ENCODE measurements at places on chromosomes 2 and 18.

- DNase-seq: no peak
Measured at GRCh38 chr2:202114795-202115194, 41.7 kb downstream of the KIAA2012 start.

DNA sequence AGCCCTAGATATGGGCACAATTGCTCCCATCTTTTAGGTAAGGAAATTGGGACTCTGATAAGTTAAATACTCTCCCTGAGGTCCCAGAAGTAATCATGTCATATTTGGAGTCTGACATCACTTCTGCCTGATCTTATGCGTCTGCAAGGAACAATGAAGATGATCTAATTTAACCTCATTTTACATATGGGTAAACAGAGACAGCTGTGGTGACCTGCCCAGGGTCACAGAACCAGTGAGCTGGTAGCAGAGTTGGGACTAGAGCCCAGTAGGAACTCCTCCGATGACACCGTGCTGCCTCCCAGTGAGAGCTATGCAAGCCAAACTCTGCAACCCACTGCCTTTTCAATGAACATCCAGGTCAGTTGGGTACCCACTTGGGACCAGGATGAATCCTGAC is 17.8 kb downstream of the CTAGE1 start:
- DNase-seq: no peak

- no peak for DNase-seq
Measured at GRCh38 chr2:127628767-127629614, 17.0 kb upstream of the GPR17 start.

DNA sequence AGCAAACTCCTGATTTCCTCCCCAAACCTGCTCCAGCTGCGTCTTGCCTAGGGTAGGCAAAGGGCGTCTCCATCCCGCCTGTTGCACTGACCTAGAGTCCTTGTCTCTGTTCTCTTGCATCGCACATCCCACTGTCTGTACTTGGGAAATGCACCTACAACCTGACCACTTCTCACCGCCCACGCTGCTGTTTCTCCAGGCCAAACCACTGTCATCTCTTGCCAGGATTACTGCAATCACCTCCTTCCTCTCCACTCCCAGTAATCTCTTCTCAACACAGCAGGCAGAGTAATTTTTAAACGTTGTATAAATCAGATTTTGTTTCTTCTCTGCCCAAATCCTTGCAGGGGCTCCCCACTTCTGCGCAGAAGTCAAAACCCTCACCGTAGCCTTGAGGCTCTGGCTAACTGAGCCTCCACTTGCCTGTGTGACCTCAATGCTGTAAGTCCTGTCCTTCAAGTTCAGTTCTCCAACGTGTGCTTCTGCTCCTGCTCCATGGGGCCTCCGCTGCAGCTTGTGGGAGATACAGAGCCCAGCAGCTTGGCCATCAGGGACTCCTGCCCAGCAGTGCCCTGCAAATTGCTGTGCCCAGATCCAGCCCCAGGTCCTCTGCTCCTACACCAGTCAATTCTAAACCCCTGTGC is 27.7 kb upstream of the SEMA4C start:
- DNase-seq: no peak

DNA sequence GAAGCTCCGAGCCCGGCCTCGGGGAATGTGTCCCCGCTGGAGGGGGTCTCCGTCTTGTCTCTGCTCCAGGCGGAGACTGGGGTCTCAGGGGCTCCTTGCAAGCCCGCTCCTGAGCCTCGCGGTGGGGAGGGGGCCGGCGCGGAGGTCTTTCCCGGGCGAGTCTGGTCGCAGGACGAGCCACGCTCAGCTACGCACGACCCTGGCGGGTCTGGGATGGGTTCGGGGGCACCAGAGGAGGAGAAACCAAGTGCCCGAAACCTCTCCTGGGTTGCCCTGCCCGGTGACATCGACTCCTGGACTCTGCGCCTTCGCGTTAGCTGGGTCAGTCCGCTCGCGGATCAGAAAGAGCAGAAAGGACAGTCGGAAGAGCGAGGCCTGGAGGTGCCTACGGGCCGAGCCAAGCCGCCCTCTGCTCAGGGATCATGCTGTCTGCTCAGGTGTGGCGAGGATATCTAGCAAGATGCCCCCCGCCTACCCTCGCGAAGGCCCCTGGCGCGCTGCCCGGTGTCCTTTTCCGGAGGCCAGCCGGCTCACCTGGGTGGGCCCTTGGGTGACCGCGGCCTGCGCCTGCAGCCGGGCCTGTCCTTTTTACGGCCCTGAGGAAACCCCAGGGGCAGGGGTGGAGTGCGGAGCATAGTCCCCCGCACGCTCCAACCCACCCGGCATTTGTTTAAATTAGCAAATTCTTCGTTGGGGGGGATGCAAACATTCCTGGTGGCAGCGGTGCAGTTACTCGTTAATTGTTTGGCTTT is 58.7 kb downstream of the SNORC start:
- no peak for DNase-seq

GRCh38 chr2:235377176-235377575 is 116.7 kb upstream of the AGAP1 start:
- no peak for DNase-seq

DNA sequence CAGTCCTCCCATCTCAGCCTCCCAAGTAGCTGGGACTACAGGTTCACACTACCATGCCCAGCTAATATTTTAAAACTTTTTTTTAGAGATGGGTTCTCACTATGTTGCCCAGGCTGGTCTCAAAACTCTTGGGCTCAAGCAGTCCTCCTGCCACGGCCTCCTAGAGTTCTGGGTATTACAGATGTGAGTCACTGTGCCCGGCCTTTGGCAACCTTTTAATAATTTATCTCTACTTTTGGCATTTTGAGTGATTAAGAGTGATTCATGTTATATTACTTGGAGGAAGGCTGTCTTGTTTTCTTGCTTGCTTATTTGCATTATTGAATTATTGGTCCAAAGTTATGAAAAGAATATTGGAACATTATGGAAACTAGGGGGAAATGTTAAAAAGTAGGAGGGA is 24.3 kb downstream of the NCOA1 start:
- DNase-seq: no peak

- no peak for DNase-seq
Measured at GRCh38 chr2:239853121-239853520, 172.0 kb downstream of the NDUFA10 start.

DNA sequence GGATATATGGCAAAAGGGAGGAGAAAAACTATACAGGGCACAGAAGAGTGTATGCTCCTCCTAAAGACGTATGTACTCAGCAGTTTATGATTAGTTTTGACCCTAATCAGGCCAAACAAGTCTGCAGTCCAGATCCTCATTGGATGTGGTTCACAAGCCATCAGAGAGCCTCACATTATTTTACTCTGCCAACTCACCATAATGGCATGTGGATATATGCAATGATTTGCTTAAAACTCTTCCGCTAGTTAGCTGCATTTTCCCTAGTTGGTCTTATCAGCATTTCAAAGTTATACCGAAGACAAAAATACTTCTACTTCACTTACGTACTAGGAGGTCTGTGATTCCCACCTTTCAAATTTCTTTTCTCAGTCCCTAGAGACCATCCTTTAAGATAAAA is 198.4 kb downstream of the CMPK2 start:
- no peak for DNase-seq

- DNase-seq: no peak
Measured at GRCh38 chr18:71665131-71665530, 879.0 kb downstream of the CBLN2 start.

GRCh38 chr2:26647981-26648380 is 6.8 kb upstream of the CIB4 start:
- no peak for DNase-seq

- DNase-seq: peak; percentile 5
Measured at GRCh38 chr2:204842661-204843485, 297.6 kb downstream of the PARD3B start.

GRCh38 chr2:19021721-19022120 is 336.7 kb downstream of the OSR1 start:
- DNase-seq: no peak

GRCh38 chr2:207086136-207086535 is 79.6 kb downstream of the KLF7 start:
- no peak for DNase-seq

DNA sequence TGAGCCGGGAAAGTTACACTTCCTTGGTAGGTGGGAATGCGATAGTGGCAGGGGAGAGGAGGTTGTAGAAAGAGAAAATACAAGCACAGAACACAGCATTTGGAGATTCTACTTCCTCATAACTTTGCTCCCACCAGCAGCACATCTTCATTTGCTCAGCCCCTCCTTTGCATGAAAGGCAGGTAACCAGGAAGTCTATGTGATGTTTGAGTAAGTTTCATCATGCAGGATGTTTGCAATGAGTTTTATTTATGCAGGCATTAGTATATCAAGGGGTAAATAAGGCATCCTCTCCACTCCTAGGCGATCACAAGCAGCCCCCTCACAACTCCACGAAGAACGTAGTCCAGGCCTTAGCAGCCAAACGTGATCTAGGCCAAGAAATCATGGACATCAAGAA is 5.0 kb downstream of the RNF152 start:
- DNase-seq: no peak

GRCh38 chr2:187542123-187542522 is 12.1 kb downstream of the TFPI start:
- no peak for DNase-seq

- DNase-seq: peak; percentile 60
Measured at GRCh38 chr2:197211881-197212342, 98.7 kb downstream of the ANKRD44 start.

DNA sequence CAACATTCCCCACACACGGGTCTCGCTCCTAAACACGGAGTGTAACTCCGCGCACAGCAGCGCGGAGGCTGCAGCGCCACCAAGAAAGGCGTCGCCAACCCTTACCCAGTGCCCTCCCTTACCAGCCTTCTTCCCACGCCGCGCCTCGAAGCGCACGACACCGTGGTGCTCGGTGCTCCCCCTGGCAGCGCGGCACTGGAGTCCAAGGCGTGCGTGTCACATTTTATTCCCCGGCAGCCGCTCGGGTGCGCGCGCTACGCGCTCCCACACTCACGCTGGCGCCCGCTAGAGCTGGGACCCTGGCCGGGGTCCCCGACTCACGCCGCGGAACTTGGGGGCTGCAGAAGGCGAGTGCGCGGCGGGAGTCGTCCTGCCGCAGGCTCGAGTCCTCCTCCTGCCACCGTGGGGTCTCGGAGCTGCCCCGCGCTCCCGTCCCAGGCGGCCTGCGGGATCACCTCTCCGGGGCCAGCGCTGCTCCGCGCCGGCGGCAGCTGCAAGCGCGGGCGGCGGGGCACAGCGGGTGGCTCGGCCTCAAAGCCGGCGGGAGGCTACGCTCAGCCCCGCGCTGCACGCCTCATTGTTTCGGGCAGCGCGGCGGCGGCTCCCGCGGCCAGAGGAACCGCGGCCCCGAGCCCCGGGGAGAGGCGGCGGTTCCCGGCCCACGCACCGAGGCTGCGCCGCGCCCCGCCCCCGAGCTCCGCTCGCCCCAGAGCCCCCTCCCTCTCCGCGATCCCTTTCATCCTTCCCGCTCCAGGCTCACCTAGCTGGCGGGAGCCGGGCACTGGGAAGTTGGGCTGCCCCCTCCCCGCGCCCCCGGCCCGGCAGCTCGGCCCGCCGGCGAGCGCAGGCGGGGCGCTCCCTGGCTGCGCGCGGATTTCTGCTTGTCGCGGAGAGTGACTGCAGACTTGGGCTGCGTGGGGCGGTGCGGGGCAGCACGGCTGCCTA is at the start of gene ST6GAL2:
TSS of gene ST6GAL2 (minus strand) at position 197 of the 945 bp plus-strand sequence. CDS start 42,190 bp downstream, outside the sequence.
- no peak for DNase-seq

DNA sequence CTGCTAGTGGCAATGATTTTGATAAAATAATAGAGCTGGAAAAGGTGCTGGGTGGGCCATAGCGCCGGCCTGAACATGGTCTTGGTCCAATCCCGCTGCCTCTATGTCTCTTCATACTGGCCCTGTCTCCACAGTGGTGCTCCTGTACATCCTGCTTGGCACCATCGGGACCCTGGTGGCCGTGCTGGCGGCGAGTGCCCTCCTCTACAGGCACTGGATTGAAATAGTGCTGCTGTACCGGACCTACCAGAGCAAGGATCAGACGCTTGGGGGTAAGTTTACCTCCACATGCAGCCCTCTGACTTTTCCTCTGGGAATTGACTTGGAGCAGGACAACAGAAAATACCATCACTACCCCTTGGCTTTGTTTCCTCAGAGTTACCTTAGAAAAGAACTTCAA is 24.0 kb downstream of the IL18RAP start:
- DNase-seq: no peak

DNA sequence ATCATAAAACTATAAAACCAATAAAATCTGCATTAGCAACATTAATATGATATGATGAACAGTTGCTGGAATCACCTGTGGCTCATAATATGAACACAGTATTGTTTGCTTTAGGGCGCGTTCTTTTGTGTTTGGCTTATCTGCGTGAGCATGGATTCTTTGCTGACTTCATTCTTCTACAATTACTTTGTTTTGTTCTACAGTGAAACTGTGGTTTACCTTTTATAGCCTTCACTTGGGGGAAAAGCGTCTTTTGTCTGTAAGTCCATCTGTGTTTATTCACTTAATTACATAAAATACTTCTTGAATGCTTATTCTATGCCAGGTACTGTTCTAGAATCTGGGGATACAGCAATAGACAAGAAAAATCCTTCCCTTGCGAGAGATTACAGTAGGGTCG is 74.0 kb upstream of the SEC11C start:
- DNase-seq: no peak

DNA sequence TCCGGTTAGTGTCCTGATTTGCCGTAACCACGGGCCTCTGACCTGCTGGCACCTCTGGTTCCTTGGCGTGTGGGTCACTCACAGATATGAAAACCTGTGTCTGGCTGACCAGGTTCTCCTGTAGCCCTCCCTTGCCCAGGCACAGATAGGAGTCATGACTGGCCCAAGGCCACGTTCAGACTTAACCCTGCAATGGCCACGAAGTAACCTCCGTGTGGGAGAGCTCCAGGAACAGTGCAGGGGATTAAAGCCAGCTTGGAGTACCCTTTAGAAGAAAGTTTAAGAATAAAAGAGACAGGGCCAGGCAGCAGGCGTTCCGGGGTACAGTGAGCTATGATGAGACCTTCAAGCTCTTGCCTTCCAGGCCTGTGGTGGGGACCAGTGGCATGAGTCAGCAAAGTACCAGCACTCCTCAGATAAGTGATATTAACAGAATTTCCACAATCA is 25.5 kb downstream of the CENPO start:
- DNase-seq: no peak

DNA sequence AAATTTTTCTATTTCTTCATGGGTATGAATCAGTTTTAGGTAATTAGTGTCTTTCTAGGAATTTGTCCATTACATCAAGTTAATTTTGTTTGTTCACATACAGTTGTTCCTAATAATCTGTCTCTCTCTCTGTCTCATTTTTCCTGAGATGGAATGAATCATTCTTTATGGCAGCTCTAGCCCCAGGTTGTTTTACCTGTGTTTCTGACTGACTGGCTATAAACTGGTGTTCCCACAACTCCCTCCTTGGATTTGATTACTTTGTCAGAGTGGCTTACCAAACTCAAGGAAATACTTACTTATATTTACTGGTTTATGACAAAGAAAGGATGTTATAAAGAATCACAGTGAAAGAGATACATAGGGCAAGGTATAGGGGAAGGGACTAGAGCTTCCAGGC is 15.1 kb downstream of the ADNP2 start:
- no peak for DNase-seq

GRCh38 chr18:75936862-75937261 is 509.4 kb upstream of the SMIM21 start:
- DNase-seq: no peak

- DNase-seq: no peak
Measured at GRCh38 chr2:205129531-205129930, 552.8 kb upstream of the NRP2 start.

- DNase-seq: no peak
Measured at GRCh38 chr18:53153281-53153680, 813.3 kb downstream of the DCC start.

- DNase-seq: no peak
Measured at GRCh38 chr18:72692595-72692994, 148.5 kb upstream of the CBLN2 start.

All from CD4-positive, alpha-beta T cell treated with Interleukin-12 subunit alpha and Interleukin-12 subunit beta, for 1 hour (primary cell).